NCI-H1694 treated with DMSO at 0.1 percent for 48 hours (cell line): ENCODE measurements at places on chromosomes 12 and 14.

- DNase-seq: no peak
These were observed 19.3 kb upstream of the KRT80 start for GRCh38 chr12:52210925-52211650.

GRCh38 chr12:96094201-96094600 is 58.8 kb upstream of the LTA4H start:
- no peak for DNase-seq

- peak; percentile 35 for DNase-seq
These were observed 10.4 kb upstream of the ACVR1B start for GRCh38 chr12:51941011-51941581.

DNA sequence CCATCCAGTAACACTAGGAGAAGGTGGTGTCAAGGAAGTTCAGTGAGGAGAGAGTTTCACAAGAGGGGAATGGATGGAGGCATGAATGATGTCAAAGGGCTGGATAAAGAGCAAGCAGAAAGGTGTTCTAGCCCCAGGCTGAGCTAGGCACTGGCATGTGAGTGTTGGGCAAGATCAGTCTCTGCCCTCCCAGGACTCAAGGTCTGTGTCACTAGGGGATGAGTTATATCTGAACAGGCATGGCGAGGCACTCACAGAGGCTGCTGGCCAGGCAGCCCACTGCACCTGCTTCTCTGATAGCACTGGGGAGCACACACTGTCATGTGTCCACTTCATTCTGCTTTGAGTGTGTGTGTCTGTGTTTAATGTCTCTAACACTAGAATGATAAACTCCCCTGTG is 903.8 kb downstream of the BCL11B start:
- no peak for DNase-seq

GRCh38 chr12:132276827-132277373 is 52.5 kb downstream of the GALNT9 start:
- DNase-seq: no peak

- DNase-seq: no peak
These were observed 83.3 kb upstream of the SLC38A4 start for GRCh38 chr12:46908936-46909635.

DNA sequence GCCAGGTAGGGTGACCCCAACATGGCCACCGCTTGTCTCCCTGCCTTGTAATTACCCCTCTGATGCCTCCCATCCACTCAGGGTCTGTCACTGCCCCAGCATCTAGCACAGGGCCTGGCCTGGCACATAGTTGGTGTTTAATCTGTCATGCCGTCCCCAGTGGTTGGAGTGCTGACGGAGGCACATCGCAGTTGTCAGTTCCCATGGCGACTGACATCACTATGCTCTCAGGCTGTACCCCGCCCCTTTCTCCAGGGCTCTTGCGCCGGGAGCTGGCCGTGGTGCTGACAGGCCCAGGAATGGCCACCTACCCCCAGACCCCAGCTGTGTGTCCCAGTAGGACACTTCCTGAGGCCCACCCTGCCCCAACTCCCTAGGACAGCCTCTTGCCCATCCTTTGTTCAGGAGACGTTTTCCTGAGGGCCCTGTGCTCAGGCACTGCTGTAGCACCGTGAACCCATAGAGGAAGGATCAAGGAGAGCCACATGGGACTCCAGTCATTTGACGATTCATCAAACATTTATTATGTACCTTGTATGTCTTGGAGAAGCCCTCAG is 23.0 kb downstream of the FAM222A start:
- DNase-seq: no peak

GRCh38 chr14:77603654-77604255 is 12.7 kb downstream of the SPTLC2 start:
- peak; percentile 67 for DNase-seq

DNA sequence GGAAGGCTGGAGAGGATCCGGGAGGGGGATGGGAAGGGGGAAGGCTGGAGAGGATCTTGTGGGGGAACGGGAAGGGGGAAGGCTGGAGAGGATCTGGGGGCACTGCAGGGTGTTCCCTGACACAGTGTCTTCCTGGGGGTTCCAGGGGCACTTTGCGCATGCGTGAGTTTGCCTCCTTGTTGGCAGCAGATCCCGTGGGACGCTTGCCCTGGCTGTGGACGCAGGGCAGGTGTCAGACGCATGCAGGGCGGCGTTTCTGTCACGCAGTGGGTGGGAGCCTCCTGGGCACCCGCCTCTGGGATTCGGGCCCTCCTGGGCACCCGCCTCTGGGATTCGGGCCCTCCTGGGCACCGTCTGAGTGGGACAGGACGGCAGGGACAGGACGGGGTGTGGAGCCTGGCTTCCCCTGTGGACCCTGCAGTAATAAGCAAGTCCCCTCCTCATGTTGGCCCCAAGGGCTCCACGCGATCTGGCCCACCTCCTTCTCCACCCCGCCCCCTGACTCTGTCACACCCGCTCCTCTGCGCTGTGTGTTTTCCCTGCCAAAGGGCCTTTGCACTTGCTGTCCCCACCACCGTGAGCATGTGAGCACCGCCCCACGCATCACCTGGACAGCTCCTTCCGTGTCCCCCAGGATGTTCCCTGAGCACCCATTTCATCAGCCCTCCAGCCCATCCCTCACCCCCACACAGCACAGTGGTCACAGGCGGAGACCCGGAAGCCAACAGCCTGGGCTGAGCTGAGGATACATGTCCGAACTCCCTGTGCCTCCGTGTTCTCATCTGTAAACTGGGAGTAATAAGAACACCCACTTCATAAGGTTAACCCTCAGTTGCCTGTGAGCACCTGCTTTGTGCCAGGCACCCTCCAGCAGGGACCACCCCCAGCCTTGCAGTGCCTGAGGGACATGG is 4.4 kb downstream of the MMP17 start:
- DNase-seq: peak; percentile 12

- no peak for DNase-seq
These were observed 56.1 kb upstream of the VASH1 start for GRCh38 chr14:76705214-76705613.

- no peak for DNase-seq
These were observed 48.0 kb upstream of the TRAF3 start for GRCh38 chr14:102729268-102729667.

GRCh38 chr14:21846227-21846885 is 172.7 kb upstream of the OR4E1 start:
- DNase-seq: peak; percentile 3

- DNase-seq: no peak
These were observed 4.3 kb downstream of the COQ10A start for GRCh38 chr12:56271031-56271430.

DNA sequence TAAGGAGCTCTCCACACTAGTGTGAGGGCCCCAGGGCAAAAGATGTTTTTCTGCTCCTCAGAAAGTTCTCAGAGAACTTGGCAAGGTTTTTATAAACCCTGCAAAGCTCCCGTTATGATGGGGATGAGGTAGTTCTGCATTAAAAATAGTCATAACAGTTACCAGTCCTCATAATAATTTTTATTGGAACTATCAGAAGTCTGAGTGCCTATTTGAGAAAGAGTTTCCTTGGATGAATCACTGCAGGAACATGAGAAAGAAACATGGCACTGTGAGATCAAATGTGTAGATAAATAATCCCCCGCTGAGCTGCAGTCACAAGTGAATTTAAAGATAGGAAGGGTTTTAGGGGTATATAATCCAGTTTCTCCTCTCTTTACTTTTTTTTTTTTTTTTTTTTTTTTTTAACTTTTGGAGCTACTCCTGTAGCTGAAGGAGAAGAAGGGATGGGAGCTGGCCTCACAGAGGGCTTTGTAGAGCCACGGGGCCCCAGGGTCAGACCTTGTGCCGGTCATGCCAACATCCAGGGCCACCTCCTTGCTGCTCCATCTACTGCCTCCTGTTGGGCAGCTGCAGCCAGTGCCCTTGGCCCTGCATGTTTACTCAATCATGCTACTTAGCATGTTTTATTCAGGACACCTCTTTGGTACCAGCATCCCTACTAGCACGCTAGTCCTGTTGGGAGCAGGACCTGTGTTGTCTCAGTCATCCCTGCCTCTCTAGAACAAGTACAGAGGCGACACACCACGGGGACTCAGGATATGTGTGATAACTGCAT is 39.5 kb downstream of the EVL start:
- DNase-seq: no peak

DNA sequence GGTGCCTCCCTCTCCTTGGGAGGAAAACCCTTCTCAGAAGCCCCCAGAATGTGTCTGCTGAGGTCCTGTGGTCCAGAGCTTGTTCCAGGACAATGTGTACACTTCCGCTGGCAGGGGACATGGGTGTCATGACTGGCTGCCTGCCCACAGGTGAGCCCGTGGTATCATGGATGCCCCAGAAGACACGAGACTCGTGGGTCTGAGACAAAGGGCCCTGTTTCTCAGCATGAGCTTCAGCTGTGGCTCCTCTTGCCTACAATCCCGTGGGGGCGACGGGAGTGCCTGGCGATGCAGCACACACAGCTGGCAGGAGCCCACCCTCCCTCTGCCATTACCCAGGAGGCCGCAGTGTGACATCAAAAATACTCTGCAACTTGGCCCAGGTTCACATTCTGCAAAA is 7.0 kb downstream of the TMEM121 start:
- no peak for DNase-seq

GRCh38 chr12:16691624-16692023 is 85.7 kb upstream of the LMO3 start:
- DNase-seq: no peak

DNA sequence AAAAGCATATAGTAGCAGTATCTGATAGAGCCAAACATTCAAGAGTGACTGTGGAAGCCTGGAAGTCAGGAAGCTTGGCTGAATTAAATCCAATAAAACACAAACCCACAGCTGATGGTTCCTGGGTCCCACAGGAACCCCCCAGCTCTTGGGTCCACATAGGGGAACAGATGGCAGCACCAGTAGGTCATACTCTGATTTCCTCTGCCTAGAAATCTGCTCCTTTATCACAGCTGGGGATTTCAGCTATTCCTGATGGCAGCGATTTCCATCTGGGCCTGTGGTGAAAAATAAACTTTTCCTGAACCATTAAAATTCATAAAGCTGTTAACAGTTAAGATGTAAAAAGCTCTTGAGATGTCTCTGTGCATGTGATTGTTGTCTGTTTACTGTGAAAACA is 202.0 kb upstream of the FRMD6 start:
- peak; percentile 77 for DNase-seq

DNA sequence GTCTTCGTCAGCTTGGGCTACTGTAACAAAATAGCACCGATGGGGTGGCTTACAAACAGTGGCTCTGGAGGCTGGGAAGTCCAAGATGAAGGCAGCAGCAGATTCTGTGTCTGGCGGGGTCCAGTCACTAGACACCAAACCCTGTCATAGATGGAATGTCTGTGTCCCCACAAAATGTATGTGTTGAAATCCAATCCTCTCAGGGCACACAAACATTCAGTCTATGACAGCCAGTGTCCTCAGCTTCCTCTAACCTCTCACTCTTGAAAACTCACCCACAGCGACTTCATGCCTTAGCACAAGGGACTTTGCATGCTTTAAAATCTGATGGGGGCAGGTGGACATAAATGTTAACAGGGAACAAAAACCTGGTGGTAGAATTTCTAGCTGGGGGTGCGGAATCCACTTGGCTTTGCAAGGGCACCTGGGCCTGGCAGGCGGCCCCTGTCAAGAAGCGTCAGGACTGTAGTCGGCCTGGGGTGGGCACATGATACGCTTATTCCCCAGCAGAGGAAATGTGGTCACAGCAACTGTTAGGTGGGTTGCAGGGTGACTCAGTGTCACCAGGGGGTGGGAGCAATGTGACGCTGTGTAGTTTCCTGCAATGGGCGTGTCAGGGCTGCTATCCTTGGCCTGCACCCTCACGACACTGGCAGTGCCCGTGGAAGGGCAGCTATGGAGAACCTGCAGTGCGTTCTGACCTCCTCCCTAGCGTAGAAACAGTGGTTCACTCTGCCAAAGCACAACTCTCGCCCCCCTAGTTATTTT is 17.7 kb downstream of the RIN3 start:
- DNase-seq: no peak

DNA sequence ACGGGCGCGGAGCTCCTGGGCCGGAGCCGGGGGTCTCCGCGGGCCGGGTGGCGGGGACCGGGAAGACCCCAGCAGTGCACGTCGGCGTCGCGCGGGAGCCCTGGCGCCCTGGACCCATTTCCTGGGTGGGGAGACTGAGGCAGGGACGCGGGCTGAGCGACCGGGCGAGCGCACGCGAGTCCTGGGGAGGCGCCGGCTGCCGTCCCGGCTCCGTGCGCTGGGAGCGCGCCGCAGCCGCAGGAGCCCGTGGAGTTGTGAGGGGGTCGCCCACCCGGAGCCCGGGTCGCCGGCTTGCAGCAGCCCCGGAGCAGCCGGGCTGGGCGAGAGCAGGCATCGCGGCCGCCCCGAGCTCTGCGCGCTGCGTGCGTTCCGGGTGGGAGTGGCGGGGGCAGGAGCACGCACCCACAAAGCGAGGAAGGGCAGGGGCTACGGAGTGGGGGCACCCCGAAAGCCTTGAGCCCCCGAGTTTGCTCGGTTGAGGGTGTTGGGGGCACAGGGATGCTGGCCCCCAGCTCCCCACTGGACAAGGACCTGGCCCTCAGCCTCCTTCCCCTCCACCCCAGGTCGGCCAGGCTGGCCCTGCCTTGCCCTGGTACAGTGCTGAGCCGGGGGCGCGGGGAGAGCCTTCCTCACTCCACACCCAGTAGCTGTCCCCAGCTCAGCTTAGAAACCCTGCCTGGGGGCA is 620 bp downstream of the MMP17 start:
- no peak for DNase-seq

DNA sequence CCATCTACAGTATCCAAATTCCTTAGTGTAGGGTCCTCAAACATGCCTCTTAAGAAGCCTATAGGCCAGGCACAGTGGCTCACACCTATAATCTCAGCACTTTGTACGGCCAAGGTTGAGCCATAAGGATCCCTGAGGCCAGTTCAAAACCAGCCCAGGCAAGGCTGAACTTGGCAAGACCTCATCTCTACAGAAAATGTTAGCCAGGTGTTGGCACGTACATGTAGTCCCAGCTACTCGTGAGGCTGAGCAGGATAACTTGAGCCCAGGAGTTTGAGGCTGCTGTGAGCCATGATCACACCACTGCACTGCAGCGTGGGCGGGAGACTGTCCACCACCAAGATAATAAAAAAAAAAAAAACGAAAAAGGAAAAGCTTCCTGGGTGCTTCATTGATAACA is 6.8 kb downstream of the CCDC59 start:
- no peak for DNase-seq

GRCh38 chr14:59969319-59969718 is 49.4 kb downstream of the LRRC9 start:
- DNase-seq: no peak

GRCh38 chr12:55624056-55624455 is 12.6 kb upstream of the OR10P1 start:
- no peak for DNase-seq

DNA sequence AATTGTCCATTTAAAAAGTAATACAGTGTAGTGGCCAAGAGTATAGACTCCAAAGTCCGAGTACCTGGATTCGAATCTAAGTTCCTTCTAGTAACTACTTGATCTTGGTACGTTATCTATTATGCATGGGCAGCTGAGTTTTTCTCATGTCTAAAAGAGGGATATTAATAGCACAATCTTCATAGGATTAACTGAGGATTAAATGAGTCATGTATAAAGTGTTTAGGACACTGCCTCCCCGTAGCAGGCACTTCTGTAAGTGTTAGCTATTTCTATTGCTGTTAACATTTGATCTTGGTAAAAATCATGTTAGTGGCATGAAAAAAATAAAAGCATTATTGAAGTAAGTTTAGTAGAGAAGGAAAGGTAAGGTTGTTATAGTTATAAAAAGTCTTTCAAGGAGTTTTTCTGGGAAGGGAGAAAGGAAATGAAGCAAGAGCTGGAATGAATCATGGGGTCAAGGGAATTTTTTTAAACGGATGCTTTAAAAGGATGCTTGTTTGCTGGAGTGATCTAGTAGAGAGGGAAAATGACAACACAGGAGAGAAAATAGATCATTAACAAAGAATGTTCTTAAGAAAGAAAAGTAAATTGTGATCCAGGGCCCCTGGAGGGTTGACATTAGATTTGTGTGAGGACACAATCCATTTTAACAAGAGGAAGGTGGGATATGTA is 502.2 kb upstream of the USP15 start:
- no peak for DNase-seq

GRCh38 chr12:19301223-19301622 is 138.1 kb upstream of the AEBP2 start:
- no peak for DNase-seq
